ENCODE measurements at places on chromosomes 5 and 9.

- DNase-seq, result no peak
Measured at GRCh38 chr9:133823189-133824105, 85.3 kb upstream of the SARDH start.

DNA sequence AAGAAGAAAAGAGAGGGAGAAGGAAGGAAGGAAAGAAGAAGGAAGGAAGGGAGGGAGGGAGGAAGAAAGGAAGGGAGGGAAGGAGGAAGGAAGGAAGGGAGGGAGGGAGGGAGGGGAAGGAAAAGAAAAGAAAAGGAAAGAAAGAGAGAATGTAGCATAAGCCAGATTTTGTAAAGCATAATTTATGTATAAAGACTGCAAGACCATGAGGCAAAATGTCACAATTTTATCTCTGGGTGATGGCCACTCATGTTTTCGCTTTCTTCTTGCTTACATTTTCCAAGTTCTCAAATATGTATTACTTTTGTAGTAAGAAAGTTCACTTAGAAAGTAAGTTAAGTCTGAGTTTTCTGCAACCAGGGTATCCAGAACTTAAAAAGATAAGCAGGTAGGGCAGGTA lies 3.4 kb upstream of the RNF183 start:
- no peak for DNase-seq

GRCh38 chr5:54325610-54326311 lies 15.4 kb upstream of the ARL15 start:
- no peak for DNase-seq

- DNase-seq, result no peak
Measured at GRCh38 chr5:11449217-11449616, 455.0 kb downstream of the CTNND2 start.

DNA sequence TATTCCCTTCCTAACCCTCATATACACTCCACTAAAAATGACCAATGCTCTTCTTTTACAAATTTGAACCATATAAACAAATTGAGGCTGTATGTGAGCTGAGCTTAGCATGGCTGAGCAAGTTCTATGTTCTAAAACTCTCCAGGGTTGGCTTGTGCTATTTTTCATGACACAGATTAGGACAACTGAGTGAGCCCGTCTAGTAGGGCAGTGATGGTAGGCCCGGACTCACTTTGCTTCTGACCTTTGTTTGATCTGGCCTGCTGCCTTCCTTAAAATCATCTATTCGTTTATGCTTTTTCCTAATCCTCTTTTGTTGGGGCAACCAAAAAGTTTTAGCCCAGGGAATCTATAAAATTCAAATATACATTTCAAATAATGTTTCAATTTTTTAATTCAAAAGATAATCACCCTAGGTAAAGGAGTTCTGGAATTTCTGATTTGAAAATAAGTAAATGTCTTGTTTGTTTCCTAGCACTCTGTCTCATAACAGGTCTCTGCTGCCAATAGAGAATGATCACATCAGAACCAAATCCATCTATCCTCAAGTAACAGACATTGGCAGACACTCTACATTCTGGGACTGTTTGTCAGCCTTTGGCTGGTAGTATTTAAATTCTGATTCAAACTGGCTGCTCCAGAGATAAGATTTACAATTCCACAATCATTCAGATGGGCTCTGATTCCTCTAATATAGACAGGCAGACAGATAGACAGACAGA lies 217.0 kb upstream of the TARS1 start:
- DNase-seq, result no peak

GRCh38 chr9:92538541-92538940 lies 2.8 kb upstream of the ECM2 start:
- DNase-seq, result no peak

DNA sequence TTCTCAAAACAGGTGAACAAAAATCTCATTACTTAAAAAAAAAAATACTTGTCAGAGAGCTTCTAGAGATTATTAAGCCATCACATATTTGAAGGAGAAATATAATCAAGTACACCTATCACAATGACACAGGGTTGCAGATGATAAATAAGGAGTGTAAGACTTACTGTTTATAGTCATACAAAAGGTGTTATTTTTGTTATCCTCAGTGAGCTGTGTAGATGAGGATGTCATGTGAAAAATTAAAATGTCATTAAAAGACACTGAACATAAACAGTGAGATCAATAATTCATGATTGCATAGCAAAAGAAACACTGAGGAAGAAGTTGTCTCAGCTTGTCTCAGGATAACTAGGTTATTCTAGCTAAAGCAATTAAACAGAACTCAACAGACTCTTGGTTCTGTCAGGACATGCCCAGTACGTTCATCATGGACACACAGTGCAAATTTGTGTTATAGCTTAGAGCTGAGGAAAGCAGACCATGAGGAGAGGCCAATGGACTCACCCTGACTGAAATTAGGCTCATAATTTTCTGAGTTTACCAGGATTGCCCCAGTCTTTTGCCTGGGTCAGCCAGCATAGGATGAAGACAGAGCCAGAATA lies 1162.6 kb upstream of the C9orf72 start:
- DNase-seq, result no peak

DNA sequence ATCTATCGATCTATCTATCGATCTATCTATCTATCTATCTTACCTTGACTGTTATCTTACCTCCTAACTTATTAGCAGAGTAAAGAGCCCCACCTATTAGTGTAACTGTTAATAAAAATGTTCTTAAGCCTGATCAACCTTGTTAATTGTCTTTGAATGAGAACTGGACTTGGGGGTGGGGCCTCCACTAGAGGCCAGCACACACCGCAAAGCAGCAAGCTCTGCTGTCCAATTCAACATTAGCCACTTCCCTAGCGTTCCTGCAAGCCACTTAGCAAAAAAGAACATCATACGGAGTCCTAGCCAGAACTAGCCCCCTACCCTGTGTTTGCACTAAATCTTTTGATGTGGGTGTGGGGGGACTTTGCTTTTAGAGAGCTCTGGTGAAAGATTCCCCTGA lies 515.8 kb downstream of the KDM4C start:
- no peak for DNase-seq

GRCh38 chr9:706606-707459 lies 134.7 kb upstream of the DMRT1 start:
- DNase-seq, result peak; percentile 79

DNA sequence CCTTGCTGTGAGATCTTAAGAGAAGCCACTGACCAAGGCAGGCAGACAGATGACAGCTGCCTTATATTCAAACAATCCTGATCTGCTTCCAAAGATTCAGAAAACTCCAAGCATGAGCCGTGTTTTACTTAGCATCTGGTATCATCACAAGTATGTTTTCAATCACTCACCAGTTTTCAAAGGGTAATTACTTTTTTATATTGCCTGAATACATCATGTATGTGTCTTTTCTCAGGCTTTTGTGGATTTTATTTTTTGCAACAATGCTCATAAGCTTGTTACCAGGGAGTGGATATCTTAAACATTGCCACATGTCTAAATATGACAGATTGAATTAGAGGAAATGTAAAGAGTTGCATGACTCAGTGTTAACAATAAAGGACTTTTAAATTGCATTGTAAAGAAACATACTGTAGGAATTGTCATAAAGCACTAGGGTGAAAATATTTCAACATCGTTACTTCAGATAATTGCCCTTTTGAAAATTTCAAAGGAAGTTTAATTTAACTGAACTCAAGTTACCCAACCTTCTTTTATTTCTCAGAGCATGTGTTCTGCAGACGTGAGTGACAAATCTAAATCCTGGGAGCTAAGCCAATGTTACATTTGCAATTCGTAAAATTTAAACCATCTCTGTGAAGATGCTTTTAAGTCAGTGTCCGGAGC lies 326.1 kb downstream of the PLK2 start:
- no peak for DNase-seq

DNA sequence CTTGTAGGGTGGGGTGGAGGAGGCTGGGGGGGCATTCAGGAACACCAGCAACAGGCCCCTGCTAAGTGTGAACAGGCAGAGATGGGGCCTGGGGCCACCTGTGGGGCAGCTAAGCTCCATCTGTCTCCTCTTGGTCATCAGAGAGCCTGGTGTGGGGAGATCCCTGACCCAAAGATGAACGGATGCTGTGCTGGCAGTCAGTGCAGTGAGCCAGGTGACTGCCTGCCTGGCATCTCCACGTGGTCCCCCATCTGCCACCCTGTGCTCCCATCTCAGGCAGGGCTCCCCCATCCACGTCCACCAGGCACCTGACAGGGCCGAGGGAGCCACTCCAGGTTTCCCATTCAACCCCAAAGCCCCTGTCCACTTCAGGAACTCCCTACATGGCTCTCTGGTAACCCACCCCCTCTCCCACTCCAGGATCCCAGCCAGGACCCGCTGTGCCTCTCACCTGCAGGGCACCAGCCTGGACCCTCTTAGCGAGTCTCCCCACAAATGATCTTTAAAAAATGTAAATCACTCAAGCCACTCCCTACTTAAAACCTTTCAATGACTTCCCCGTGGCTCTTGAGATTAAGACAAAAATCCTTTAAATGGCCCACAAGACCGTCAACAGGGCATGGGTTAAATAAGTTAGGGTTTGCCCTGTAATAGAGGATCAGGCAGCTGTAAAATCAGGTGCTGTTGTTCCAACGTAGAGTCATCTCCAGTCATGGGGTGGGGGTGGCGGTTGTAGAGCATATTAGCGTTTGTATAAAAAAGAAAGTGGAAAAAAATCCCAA lies 60.8 kb downstream of the LMX1B start:
- DNase-seq, result no peak

All from ecto neural progenitor cell (in vitro differentiated cells).